Fibroblast of the aortic adventitia (primary cell): ENCODE measurements at places on chromosomes 6 and 20. TPM values are rescaled to one million over a fixed set of nuclear protein-coding genes. Genes with fewer than 3 reads are reported as not detected.

Gene SSTR4
- total RNA-seq: not detected in 2 replicates

Gene MATN4
- not detected in 2 replicates for total RNA-seq

Gene SYCP2L
- under 0.01 TPM in 1 of 2 replicates, not detected in the other for total RNA-seq

Gene SEMG1
- not detected in 2 replicates for total RNA-seq

Gene HLA-DMB
- 0.09 TPM in 1 of 2 replicates, not detected in the other for total RNA-seq

Gene DEFB126
- total RNA-seq: not detected in 2 replicates

Gene HLA-DQB2
- not detected in 2 replicates for total RNA-seq

Gene CST2
- total RNA-seq: 0.36 TPM in 1 of 2 replicates, not detected in the other

Gene SPEF1
- total RNA-seq: 0.09 TPM in 1 of 2 replicates, not detected in the other

Gene IPCEF1
- total RNA-seq: 0.54 and 1.3 TPM in 2 replicates

Gene AURKA
- total RNA-seq: 2.1 and 29.1 TPM in 2 replicates

Gene FGD2
- total RNA-seq: not detected in 2 replicates

Gene SLA2
- not detected in 2 replicates for total RNA-seq

Gene CCR6
- not detected in 2 replicates for total RNA-seq

Gene SYNDIG1
- 0.25 and 1.6 TPM in 2 replicates for total RNA-seq

Gene IRF4
- total RNA-seq: 2.3 TPM in 1 of 2 replicates, not detected in the other

Gene ELOVL4
- total RNA-seq: 2.1 and 6.4 TPM in 2 replicates

Gene NEU1
- 35.8 and 48.2 TPM in 2 replicates for total RNA-seq

Gene RAD21L1
- total RNA-seq: not detected in 2 replicates
